ENCODE measurements at places on chromosomes 16 and 17.

DNA sequence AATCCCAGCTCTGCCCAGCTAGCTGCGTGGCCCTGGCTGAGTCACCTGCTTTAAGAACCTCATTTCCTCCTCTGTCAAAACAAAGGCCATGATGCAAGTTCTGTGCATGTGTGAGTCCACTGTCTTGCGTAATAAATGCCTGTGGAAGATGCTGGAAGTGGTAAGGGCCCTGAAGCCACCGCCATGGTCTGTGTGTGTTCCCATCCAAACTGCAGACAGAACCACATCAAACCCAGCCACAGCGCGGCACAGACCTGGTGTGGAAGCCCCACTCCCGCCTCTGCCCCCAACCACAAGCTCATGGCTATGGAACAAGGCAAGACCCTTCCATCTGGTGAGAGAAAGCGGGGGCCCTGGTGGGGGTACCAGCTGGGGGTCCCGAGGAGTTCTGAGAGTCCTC, 26.0 kb downstream of the NECAB2 start:
- DNase-seq: no peak

- DNase-seq: no peak
Measured at GRCh38 chr17:64260886-64261285, 2.2 kb downstream of the TEX2 start.

GRCh38 chr17:79651266-79651665, 40.4 kb upstream of the RBFOX3 start:
- DNase-seq: no peak

GRCh38 chr17:57540596-57540995, 204.5 kb downstream of the CCDC182 start:
- DNase-seq: no peak

DNA sequence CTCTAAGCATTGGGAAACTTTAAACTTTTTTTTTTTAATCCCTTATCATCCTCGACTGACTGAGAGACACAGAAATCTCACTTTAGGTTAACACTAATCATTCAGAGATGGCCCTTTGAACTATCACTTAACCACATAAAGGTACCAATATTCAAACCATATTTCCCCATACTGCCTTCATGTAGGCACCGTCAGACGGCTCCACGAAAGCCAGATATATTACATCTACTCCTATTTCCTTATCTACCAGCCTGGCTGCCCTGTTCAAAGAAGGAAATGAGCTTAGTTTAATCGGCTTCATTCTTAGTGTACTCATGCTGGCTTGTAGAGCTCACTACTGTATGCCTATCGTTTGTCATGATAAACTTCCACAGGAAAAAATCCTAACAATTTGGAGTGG, 270.9 kb downstream of the CEP112 start:
- no peak for DNase-seq

DNA sequence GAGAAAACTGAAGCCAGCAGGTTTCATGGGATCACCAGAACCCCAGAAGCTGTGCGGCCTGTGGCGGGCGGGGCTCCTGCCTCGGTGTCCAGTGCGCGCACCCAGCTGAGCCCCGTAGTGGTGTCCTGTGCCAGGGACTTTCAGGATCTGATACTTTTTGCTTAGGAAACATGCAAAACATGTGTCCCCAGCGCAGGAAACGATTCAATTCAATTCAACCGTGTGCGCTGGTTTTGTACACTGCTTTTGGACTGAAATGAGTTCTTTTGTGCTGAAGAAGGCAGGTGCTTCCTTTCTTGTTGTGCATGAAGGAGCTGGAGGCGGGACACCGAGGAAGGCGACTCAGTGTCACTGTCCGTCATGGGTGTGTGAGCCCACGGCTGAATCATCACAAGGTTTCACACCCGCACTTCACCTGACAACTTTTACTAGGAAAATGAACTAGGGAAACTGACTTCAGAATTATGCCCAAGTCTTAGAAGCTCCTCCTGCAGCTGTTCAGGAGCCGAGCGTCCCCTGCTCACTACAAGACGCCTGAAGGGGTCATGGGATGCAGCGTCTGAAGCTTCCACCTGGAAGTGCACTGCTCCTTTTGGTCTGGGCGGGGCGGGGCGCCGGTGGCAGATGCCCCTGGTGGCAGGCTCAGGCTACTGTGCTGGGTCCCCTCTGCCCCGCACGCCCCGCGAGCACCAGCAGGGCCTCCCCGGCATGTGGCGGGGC, 31.4 kb upstream of the ZNF750 start:
- DNase-seq: no peak

DNA sequence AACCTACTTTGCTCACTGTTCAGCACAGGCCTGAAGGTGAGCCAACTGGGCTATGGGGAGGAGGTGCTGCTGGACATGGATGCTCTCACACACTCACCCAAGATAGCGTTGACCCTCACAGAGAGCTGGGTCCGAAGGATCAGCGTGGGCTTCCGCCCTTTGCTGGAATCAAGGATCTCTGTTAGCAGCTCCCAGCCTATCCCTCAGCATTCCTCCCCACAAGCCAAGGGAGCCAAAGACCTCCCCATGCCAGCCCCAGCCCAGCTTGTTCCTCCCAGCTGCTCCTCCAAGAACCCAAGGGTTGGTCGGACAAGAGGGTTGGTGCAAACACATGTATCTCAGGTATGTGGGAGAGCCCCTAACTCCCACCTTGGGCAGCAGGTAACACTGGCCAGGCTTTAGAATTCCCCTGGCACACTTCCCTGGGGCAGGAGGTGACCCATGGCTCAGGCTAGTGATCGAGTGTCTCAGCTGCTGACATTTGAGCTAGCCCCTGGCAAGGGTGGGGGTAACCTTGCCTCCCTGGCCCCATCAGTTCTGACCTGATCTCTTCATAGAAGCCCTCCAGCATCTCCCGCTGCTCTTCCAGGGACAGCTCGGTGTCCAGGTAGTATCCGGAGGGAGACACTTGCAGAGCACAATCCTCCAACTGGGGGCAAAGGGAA, 8.3 kb downstream of the FHOD1 start:
- DNase-seq: no peak

GRCh38 chr17:64328036-64328858, 62.4 kb downstream of the PECAM1 start:
- DNase-seq: no peak

GRCh38 chr17:58344047-58344790, 7.8 kb downstream of the SUPT4H1 start:
- DNase-seq: no peak

GRCh38 chr16:66366433-66367299, at the start of gene CDH5:
Gene CDH5, plus strand, starts transcription at chr16:66366691. Its CDS starts 12,647 bp downstream, at chr16:66379338.
- DNase-seq: peak; percentile 86
